Renal cortex interstitium (tissue), 15 donors: ENCODE measurements at places on chromosomes 11 and 22.

DNA sequence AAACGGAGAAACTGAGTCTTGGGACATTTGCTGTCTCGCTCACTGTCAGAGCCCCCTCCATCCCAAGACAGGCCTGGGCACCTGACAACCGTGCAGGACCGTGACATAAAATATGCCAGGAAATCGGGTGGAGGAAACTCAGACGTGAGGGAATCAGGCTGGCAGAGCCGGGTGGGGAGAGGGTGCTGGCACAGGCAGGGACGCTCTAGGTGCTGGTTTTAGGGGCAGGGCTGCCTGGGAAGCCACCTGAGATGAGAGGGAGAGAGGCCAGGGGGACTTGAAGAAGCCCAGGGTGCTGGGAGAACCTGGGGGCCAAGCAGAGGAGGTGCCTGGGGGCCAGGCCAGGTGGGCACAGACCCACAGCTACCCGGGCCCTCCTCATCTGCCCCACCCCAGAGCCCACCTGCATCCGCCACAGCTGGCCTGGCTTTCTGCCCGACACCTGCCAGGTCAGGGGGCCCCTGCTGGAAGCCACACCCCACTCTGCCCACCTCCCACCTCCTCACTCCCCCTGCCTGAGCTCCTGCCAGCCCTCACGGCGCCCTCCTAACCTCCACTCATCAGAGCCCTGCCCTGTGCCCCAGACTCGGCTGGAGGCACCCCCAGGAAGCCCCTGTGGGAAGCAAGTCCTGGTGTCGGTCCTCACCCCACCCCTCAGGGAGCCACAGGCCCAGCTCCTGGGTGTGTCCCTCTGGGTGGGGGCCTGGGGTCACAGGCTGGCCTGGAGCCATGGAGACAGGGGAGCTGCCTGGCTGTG is 27.3 kb upstream of the MUC5AC start:
- DNase-seq = no peak

DNA sequence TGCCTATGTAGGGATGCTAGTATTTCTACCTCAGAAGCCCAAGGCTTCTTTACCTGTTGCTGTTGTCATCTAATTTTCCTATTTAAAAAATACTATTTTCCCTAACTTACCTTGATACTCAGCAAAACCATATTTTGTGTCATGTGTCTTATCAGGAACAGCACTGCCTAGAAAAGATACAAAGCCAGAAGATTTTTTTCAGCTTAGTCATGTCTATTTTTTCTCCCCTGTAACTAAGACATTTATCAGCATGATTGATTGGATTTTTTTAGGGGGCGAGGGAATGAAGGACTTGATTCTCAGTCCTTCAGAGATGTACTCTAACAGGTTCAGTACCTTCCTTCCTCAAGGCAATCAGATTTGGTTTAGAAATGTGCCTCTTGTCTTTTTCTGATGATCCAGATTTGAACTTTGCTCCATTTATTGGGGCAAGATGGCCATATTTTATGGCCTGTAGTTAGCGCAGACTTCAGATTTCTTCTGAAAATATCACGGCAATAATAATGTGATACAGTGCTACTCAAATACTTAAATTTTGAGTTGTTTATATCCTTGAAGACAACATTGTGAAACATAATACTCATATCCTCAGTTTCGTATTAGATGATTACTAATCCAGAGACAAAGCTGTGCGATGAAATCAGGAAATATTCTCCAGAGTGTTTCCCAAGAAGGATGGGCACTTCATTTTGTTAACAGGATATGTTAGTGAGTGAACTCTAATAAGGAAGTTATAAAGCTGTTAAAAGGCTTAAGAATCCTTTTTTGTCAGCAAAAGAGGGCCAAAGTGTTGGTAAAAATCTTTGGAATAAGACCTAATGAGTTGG is 3.8 kb upstream of the PIK3IP1 start:
- DNase-seq = no peak

- no peak for DNase-seq
Measured at GRCh38 chr22:33274214-33275072, 216.3 kb upstream of the SYN3 start.

DNA sequence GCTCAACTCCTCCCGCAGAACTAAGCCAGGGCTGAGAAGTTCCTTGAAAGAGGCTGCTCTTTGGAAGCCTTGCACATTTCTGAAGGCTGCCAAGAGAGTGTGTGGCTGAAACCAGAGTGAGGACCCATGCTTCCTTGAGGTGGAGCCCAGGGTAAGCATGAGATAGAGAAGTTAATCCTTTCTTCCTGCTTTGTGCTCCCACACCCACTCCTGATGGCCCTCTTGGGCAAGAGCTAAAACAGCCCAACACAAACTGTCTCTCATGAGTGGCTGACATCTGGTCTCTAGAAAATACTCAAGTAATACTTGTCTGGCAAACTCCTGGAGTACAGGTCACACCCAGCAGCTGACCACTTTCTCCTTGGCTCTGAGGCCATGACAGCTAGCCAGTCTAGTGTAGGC is 523.7 kb downstream of the INSC start:
- DNase-seq = no peak

DNA sequence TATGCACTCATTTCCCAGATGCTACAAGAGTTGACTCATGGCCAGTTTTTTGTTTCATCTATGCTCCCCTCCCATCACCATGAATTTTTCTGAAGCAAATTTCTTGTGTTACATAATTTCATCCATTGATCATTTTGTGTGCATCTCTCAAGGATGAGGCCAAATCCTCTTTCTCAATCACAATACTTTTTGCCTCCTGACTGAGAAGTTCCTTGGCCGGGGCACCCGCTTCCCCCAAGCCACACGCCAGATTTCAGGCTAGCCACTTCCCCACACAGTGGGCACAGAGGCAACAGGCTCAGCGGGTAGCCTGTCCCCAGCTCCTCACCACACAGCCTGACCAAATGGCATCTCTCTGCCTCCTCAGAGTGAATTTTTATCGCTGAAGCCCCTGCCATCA is 9.8 kb upstream of the DSCAML1 start:
- DNase-seq = no peak

DNA sequence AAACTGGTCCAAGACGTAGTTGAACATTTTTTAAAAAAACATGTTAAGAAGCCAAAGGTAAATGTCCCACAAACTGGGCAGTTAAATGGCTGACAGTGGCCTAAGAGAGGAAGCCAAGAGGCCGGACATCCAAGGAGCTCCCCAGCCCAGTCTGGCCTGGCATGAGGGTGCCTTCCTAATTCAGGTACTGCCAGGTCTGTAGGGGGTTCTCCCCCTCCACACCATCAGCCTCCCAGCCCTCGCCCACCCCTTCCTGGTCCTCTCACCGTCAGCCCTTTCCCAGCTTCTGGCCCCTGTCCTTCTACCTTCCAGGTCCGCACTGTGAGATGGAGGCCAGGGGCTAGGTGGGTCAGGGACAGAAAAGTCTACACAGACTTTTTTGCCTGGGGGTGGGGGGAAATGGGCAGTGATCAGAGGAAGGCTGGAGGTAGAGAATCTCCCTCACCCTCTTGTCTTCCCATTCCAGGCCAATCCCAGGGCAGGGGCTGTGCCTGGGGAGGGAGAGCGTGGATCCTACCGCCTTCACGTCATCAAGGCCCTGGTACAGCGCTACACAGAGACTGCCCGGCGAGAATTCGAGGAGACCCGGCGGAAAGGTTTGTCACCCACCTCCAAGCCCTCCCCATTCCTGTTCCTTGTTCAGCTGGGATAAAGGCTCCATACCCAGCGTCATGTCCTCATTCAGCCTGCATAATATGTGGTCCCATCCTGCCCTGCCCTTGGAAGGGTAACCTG is 6.0 kb downstream of the ART5 start:
- no peak for DNase-seq

- no peak for DNase-seq
Measured at GRCh38 chr11:134022748-134023147, 46.1 kb upstream of the JAM3 start.

- no peak for DNase-seq
Measured at GRCh38 chr11:1520663-1521267, 34.2 kb upstream of the MOB2 start.

GRCh38 chr22:44648821-44649565 is 53.0 kb upstream of the PRR5 start:
- no peak for DNase-seq

GRCh38 chr22:49303781-49304461 is 523.8 kb downstream of the BRD1 start:
- DNase-seq = no peak

DNA sequence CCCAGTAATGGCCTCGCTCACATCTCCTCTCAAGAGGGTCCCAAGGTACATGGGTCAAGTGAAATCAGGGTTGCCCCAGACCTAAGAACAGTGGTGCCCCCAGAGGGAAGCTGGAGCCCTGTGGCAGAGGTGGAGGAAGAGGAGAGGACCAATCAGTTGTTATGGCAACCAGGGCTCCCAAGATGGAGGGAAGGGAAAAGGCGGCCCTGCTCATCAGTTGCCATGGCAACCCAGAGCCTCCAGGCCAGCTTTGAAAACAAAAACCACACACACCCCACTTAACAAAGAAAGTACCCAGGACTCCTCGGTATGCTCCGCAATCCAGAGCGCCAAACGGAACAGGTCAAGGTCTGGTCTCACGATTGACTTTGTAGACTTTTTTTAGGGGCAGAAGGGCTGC is 53.5 kb upstream of the SLC35C1 start:
- no peak for DNase-seq

DNA sequence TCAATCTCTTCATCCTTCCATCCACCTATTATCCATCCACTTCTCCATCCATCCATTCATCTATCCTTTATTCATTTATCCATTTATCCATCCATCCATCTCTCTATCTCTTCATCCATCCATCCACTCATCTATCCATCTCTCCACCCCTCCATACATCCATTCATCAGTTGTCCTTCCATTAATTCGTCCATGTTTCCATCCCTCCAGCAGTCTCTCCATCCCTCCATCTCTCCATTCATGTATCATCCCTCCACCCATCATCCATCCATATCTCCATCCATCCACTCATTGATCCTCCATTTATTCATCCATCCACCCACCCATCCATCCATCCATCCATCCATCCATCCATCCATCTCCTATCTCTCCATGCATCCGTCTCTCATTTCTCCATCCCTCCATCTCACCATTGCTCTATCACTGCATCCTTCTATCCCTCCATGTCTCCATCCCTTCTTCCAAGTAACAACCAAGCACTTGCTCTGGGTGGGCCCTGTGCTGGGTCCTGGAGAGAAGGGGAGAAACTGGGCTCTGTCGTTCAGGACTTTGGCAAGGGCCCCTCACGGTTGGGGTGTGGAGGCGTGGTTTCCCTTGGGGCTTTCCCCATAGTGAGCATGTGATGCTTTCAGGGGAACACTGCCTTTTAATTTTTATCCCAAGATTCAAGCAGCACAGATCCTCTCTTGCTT is 43.3 kb downstream of the SMIM38 start:
- no peak for DNase-seq

DNA sequence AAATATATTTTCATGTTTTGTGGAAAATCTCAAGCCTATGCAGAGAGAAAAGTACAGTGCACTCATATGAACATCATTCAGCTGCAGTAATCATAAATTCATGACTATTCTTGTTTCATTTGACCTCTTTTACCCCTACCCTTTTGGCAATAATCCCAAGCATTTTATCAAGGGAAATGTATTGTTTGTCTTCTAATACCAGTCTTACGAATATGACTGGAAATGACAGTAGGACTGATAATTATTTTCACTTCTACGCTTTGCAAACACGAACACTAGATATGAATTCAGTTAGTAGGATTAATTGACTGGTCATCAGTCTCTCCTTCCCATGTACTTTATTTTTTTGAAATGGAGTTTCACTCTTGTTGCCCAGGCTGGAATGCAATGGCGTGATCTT is 90.3 kb downstream of the MTMR3 start:
- DNase-seq = no peak

GRCh38 chr11:121376130-121376529 is 76.0 kb upstream of the SORL1 start:
- no peak for DNase-seq
